ENCODE measurements at places on chromosomes 12 and 14.

- no peak for DNase-seq
Observed at GRCh38 chr12:56572288-56572687, 50.7 kb downstream of the RBMS2 start.

- no peak for DNase-seq
Observed at GRCh38 chr12:14252697-14253096, 112.8 kb upstream of the ATF7IP start.

DNA sequence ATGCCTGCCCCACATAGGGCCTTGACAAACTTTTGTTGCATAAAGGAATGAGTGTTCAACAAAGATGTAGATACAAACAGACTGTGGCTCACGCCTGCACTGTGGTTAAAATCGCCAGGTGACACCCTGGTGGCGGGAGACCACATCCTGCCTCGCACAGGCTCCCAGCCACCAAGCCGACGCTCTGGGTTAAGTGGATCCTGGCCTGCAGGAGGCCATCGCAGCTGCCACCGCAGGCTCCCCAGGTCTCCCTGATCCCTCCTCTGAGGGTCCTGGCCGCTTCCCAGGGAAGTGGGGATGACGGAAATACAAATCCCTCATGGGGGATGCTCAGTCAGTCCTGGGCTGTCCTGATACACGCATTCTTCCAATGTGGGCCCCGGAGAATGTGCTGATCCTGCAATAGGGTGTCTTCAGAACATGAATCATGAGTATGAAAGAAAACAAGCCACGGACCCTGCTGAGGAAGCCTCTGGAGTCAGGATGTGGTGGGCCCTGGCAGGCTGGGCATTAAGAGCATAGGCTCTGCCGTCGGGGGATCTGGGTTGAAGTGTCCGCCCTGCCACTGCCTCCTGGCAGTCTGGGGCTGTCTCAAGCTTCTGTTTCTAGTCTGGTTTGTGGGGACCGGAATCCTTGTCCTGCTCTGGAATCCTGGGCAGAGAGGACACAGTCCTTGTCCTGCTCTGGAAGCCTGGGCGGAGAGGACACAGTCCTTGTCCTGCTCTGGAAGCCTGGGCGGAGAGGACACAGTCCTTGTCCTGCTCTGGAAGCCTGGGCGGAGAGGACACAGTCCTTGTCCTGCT lies 53.5 kb upstream of the BEGAIN start:
- no peak for DNase-seq

GRCh38 chr14:79473651-79474050 lies 737.7 kb downstream of the DIO2 start:
- DNase-seq: no peak

DNA sequence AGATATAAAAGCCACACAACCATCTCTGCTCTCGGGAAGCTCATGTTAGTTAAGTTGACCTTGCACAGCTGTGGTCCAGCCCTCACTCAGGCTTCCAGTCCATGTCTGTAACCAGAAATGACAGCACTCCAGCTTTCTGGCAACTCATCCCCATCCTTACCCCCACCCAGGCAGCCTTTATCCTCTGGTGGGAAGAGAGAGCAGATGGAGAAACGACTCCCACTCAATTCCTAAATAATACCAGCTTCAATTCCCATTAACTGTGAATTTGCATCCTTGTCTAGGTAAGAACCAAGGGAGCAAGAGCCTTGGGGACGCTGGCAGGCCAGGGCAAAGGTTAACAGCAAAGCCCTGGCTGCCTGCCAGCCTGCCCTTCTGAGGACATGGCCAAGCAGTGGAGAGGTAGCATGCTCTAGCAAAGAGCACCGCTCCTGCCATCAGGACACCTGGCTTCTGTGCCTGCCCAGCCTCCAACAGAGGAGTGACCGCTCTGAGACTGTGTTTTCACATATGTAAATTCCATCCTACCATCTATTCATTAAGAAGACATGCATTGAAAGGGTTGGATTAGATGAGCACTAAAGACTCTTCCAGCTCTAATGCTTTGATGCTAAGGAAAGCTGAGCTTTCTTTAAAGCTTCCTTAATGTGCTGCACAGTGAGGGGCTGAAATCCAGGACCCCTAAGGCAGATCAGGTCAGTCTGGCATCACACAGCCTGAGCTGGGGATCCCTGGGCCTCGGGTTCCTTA lies 236.1 kb downstream of the GRIN2B start:
- no peak for DNase-seq

DNA sequence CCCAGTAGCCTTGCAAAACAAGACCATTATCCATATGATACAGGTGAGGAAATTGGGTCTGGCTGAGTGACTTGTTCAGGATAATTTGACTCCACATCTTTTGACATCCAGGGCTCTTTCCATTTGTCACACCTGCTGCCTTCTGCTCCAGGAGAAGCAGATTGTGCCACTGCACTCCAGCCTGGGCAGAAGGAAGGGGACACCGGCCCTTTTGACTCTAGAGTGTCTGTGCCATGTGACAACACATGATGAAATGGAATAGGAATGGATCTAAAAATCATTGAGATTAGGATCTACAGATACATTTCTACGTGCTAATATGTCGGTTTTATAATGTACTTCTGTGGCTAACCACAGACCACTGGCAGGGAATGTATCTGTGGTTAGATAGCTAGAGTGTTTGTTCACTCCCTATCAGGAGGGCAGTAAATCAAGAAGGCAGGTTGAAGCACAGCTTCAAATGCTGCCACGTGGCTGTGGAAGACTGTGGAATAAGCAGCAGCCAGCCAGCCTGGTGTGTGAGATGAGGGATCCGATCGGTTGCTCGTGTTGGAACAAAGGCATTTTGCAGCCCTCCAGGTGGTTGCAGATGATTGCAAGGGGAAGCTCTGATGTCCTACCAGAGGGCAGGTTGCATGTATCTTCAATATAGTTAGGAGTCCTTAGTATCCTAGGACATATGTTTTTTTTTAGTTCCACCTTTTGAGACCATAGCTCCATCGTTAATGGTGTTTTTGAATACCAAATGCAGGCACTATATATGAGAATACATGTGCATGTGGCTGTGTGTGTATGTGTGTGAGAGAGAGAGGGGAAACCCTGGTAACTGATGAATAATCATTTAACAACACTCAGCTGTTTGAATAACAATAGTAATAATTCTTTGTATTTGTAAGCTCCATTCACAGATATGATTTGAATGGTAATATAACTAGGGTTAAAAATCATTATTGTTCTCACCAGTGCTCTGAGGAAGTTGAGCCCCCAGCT lies 28.6 kb downstream of the EML1 start:
- DNase-seq: peak; percentile 87

GRCh38 chr12:51409846-51410245 lies 14.8 kb upstream of the SLC4A8 start:
- no peak for DNase-seq

- DNase-seq: peak; percentile 43
Observed at GRCh38 chr14:73753887-73754795, 40.0 kb upstream of the PNMA1 start.

DNA sequence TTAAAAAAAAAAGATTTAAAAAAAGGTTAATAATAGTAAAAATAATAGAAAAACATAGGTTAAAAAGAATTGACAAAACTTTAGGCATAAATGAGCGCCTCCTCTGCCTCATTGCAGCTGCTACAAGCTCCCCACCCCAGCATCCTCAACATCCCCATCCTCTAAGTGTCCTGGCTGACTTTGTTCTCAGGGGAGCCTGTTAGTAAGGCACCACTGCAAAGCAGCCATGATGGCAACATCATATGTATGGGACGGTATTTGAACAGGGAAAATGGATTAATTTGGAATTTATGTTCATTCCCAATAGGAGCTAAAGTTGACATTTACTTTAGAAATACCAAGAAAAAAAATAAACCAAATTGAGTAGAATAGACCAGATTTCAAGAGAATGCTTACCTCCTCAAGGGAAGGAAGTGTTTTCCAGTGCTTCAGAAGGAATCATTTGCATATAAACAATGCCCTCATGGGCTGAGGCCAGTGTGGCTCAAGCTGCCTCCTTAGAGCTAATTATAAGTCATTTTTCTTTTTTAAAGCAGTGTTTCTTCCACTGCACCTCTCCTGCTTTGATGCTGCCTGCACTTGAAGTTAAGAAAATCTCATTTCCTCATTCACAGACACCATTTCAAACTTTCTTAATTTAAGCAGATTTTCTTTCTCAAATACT lies 59.6 kb downstream of the DACT1 start:
- DNase-seq: no peak

DNA sequence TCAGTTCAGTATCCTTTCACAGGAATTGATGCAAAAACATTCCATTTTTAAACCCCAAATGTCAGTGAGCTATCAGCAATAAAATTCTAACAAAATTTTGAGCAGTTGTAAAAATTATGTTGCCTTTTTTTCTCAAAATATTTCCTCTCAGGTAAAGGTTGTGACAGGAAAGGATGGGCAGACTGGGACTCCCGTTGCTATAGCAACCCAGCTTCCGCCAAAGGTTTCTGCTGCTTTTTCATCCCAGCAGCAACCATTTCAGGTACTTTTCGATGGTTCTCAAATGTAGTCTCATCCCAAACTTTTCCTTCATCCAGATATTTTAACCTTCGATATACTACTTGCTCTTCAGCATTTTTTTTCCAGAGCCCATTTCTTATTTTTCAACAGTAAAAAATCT lies 13.6 kb downstream of the EP400 start:
- DNase-seq: no peak

GRCh38 chr12:127803545-127803944 lies 463.4 kb upstream of the TMEM132C start:
- no peak for DNase-seq

DNA sequence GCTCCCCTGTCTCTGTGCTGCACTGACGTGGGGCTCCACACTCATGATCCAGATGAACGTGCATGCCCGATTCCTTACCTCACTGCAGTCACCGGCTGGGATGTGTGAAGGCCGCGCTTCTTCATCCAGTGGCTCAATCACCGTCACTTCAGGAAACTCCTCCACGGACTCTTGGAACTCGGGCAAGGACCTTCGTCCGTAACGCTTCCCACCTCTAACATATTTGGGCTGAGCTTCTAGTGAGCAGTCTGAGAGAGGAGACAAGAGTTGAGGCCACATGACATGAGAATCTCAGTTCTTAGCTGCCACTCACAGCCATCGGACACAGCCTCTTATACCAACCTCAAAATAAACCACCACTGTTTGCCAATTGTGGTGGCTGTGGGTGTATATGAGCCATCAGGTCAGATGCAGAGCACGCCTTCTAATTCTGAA lies 38.3 kb downstream of the NIN start:
- DNase-seq: no peak

GRCh38 chr12:66799551-66799950 lies 120.7 kb upstream of the GRIP1 start:
- DNase-seq: no peak

- peak; percentile 19 for DNase-seq
Observed at GRCh38 chr12:62934239-62934798, 631 bp downstream of the PPM1H start.

GRCh38 chr12:113161415-113162016 lies 12.0 kb downstream of the CFAP73 start:
- no peak for DNase-seq

DNA sequence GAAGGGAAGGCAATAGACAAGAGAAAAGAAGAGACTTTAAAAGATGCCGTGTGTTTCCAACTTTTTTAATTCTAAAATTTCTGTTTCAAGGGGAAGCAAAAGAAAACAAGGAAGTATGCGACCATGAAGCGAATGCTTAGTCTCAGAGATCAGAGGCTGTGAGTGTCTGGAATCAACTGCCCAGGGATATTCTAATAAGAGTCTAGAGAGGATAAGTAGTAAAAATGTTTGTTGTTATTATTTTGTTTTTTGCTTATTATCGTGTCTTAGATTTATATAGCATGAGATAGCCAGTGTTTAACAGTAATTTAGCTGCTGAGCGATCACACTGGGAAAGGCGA lies 421 bp downstream of the FCF1 start:
- no peak for DNase-seq

- DNase-seq: no peak
Observed at GRCh38 chr12:122981036-122981471, 573 bp downstream of the ARL6IP4 start.

- DNase-seq: no peak
Observed at GRCh38 chr12:29546000-29546399, 48.5 kb upstream of the OVCH1 start.

DNA sequence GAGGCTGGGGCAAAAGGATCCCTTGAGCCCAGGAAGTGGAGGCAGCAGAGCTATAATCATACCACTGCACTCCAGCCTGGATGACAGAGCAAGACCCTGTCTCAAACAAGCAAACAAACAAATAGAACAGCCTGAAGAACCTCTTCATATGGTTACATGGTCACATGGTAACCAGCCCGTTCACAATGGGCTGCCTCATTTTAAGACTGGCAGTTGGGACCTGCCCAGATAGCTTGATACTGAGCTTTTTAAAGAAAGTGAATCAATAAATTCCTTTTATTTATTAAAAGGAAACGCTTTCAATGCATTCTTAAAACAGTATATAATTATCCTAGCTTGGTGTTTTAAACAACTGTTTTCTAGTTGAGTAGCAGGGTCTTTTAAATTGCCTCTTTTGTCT lies 10.5 kb downstream of the MLXIP start:
- DNase-seq: no peak

GRCh38 chr14:34797747-34798583 lies 77.2 kb downstream of the BAZ1A start:
- DNase-seq: no peak

GRCh38 chr14:87430214-87430613 lies 562.8 kb downstream of the GALC start:
- no peak for DNase-seq

DNA sequence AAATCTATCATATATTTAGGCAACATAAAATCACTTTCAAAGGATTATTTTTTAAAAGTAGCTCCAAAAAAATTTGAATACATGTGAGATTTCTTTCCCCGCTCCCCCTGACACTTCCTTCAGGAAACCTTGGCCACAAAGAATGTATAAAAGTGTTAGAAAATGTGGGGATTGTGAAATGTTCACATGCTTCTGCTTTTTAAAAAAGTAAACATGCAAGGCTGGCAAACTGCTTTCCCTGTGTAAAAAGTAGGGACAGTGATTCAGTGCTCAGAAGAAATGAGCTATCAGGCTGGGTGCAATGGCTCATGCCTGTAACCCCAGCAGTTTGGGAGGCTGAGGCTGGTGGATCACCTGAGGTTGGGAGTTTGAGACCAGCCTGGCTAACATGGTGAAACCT lies 26.6 kb downstream of the MBIP start:
- peak; percentile 37 for DNase-seq

DNA sequence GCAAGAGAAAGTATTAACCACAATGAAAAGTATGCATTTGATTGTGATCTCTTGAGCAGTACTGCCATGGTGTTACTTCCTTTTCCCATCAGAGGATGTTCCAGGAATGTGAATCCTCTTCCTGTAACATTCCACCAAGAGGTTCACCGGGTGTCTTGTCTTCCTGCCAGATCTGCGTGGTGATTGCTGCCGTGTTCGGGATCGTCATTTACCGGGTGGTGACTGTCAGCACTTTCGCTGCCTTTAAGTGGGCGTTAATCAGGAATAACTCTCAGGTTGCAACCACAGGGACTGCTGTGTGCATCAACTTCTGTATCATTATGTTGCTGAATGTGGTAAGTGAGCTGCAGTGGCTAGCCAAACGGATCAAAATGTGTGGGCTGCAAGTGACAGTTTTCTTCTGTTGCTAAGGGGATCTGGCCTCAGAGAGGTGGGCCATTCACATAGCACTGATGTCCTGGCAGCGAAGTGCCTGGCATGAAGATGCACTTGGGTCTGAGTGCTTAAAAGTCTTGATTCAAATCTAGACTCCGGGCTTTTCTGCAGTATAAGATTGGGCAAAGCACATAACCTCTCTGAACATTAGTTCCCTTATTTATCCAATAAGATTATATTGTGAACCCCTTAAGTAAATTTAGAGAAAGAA lies 123.4 kb downstream of the SLC5A8 start:
- no peak for DNase-seq

Data from HFFc6 (cell line).